Ovary (tissue), 10 donors: ENCODE measurements at places on chromosomes 13 and 19.

- no peak for DNase-seq
- no peaks in the 10 kb centered on the region for H3K4me1 ChIP-seq
- H3K36me3 ChIP-seq = no peaks in the 10 kb centered on the region
- no peak overlapping the region for H3K4me3 ChIP-seq
Observed at GRCh38 chr13:61774903-61775302, 359.3 kb upstream of the PCDH20 start.

DNA sequence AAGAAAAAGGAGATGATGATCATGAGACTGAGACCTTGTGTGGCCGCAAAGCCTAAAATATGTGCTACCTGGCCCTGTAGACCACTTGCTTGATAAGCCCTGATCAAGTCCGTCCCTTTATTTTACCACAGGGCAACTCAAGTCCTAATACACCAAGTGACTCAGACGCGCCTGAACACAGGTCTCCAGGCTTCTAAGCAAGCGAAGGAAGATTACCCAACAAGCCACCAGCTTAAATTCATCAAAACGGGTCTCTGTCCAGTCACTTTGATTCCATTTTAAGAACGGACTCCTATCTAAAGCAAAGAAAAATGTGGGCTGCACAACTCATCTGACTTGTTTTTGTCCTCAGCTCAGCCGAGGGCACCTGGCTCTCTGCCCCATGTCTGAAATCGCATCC is 26.8 kb downstream of the SLC7A1 start:
- H3K27me3 ChIP-seq = no peaks in the 10 kb centered on the region
- DNase-seq = no peak
- H3K27ac ChIP-seq = no peak overlapping the region
- H3K4me1 ChIP-seq = peaks cover 3% of the 10 kb centered on the region
- H3K4me3 ChIP-seq = no peak overlapping the region

DNA sequence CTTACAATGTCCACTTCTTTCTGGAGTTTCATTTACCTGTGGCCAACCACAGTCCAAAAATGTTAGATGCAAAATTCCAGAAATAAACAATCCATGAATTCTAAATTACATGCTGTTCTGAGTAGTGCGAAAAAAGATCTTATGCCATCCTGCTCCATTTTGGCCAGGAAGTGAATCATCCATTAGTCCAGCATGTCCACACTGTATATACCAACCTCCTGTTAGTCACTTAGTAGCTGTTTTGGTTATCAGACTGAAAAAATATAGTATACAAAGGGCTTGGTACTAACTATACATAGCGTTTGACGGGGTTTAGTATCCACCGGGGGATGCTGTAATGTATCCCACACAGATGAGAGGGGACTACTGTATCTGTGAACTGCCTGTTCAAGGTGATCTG is 618.0 kb upstream of the ARGLU1 start:
- no peaks in the 10 kb centered on the region for H3K27me3 ChIP-seq
- DNase-seq = no peak
- H3K27ac ChIP-seq = no peak overlapping the region
- H3K4me3 ChIP-seq = no peak overlapping the region
- H3K4me1 ChIP-seq = no peaks in the 10 kb centered on the region
- H3K36me3 ChIP-seq = no peaks in the 10 kb centered on the region

- DNase-seq = peak; percentile 52
- peaks cover 14% of the 10 kb centered on the region for H3K4me1 ChIP-seq
- peak within 1 kb of the TSS; percentile 96 for H3K27ac ChIP-seq
- no peaks in the 10 kb centered on the region for H3K27me3 ChIP-seq
Observed at GRCh38 chr13:44575741-44576350, at the start of gene TSC22D1. TSC22D1 (minus strand) TSS chr13:44576330; CDS start chr13:44576074, 256 bp downstream.

DNA sequence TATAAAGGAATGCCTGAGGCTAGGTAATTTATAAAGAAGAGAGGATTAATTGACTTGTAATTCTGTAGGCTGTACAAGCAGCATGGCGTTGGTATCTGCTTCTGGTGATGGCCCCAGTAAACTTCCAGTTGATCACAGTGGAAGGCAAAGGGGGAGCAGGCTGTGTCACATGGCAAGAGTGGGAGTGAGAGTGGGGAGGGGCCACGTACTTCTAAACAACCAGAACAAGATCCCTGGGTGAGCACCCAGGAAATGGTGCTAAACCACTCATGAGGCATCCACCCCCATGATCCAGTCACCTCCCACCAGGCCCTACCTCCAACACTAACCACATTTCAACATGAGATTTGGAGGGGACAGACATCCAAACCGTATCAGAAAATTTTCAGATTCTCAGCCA is 3.0 kb upstream of the RNF113B start:
- H3K27ac ChIP-seq = no peak overlapping the region
- no peaks in the 10 kb centered on the region for H3K36me3 ChIP-seq
- no peaks in the 10 kb centered on the region for H3K27me3 ChIP-seq
- DNase-seq = no peak
- no peaks in the 10 kb centered on the region for H3K4me1 ChIP-seq

DNA sequence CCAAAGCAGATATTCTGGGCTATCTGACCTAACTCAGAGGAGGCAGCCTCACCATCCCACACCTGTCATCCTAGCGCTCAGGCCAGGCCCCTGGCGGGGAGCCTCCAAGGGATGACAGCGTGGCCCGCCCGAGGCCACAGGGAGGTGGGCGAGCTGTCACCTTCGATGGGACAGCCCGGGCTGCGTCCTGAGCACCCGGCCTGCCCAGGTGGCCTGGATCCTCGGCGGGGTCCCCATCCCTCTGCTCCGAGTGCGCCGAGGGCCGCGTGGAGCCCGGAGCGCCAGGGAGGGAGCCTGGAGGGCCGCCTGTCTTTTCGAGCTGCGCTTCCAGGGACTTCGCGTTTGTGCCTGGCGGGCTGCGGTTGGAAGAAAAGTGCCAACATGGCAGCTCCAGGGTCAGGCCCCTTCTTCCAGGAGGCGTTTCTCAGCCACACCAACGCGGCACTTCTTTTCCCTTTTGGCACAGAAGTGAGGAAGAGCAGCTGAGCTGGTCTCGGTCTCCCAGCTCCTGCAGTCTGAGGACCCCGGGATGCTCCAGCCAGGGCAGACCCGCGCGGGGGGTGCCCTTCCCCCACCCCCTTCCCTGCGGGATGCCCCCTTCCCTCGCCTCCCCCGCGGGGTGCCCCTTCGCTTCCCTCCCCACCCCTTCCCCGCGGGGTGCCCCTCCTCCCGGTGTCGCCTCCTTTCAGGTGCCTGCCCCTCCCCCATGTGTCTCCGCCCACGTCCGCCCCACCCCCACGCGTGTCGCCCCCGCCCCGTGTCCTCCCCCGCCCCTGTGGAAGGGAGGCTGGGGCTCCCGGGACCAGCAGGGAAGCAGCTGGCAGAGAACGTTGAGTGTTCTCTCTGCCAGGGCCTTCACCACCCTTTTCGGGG is 42.3 kb downstream of the GJA3 start:
- H3K4me1 ChIP-seq = no peaks in the 10 kb centered on the region
- H3K36me3 ChIP-seq = no peaks in the 10 kb centered on the region
- no peaks in the 10 kb centered on the region for H3K27me3 ChIP-seq

DNA sequence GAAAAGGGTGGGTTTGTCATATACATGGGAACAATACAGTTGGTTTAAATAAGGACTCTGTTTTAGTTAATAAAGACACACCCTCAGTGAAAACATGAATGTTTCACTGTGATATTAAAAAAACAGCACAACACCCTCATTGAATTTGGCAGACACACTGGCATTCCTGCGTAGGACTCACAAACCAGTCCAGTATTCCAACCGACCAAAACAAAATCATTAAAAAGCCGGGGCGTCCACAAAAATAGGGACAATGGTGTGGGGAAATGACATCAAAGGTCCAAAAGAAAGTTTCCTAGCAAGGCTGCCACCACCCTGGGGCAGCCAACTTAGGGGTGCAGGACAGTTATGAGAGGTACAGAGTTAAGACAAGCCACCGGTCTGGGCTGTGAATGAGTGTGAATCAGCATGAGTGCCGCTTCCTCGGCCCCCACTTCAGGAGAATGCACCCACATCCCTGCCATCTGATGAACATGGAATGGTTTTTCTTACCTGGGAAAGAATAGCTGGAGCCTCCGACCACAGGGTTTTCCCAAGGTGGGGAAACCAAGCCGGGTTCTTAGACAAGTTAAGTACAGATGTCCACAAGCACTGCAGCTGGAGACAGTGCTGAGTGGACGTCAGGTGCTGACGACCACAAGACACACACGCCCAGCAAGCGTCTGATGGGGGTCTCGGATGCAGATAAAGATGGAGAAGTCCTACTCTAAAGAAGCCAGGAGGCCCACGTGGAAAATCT is 73.3 kb downstream of the KLF2 start:
- DNase-seq = no peak
- H3K27me3 ChIP-seq = no peaks in the 10 kb centered on the region
- peaks cover 13% of the 10 kb centered on the region for H3K4me1 ChIP-seq
- peak overlapping the region; percentile 14 for H3K27ac ChIP-seq
- H3K36me3 ChIP-seq = no peaks in the 10 kb centered on the region
- H3K4me3 ChIP-seq = no peak overlapping the region

GRCh38 chr13:96982672-96983071 is 11.6 kb downstream of the OXGR1 start:
- H3K4me3 ChIP-seq = no peak overlapping the region
- no peak for DNase-seq
- no peak overlapping the region for H3K27ac ChIP-seq
- no peaks in the 10 kb centered on the region for H3K27me3 ChIP-seq

- no peaks in the 10 kb centered on the region for H3K36me3 ChIP-seq
- H3K27me3 ChIP-seq = no peaks in the 10 kb centered on the region
- H3K4me1 ChIP-seq = peaks cover 10% of the 10 kb centered on the region
- no peak overlapping the region for H3K27ac ChIP-seq
- DNase-seq = no peak
- no peak overlapping the region for H3K4me3 ChIP-seq
Observed at GRCh38 chr13:39577838-39578491, 25.0 kb downstream of the LHFPL6 start.

GRCh38 chr13:36770741-36771140 is 48.3 kb upstream of the RFXAP start:
- DNase-seq = no peak
- H3K27ac ChIP-seq = no peak overlapping the region
- no peak overlapping the region for H3K4me3 ChIP-seq
- no peaks in the 10 kb centered on the region for H3K27me3 ChIP-seq
- no peaks in the 10 kb centered on the region for H3K4me1 ChIP-seq

GRCh38 chr19:23101241-23101640 is 15.6 kb upstream of the ZNF730 start:
- no peaks in the 10 kb centered on the region for H3K27me3 ChIP-seq
- no peak overlapping the region for H3K4me3 ChIP-seq
- no peak for DNase-seq
- no peaks in the 10 kb centered on the region for H3K36me3 ChIP-seq

GRCh38 chr19:10353793-10354391 is 14.5 kb upstream of the ICAM3 start:
- no peaks in the 10 kb centered on the region for H3K36me3 ChIP-seq
- H3K27ac ChIP-seq = peak overlapping the region; percentile 62
- no peaks in the 10 kb centered on the region for H3K27me3 ChIP-seq
- peaks cover 6% of the 10 kb centered on the region for H3K4me1 ChIP-seq
- no peak overlapping the region for H3K4me3 ChIP-seq

DNA sequence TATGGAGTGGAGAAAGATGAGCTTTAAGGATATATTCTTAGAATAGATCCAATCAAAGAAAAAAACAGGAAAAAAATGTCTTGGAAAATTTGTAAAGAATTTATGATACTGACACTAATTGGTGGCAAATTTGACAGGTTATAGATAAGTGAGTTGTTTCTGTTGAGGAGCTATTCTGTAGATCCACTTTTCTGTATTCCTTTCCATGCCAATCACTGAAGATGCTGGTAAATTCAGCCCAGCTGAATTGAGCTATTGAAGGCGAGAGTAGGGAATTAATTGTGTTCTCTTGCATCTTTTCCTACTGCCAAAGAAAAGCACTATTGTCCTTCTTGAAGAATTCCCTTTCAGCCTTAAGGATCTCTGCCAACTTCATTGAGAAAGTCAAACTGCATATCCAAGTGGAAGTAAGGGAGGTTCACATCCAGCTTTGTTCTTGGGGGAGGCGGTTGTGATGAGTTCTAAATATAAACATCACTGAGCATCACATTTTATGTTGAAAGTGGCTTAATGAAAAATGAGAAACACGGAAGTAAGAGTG is 113.1 kb downstream of the PCDH9 start:
- no peak for DNase-seq
- no peaks in the 10 kb centered on the region for H3K4me1 ChIP-seq
- no peak overlapping the region for H3K4me3 ChIP-seq
- H3K36me3 ChIP-seq = no peaks in the 10 kb centered on the region

GRCh38 chr19:39247701-39248664 is 673 bp downstream of the IFNL4 start:
- H3K4me3 ChIP-seq = no peak overlapping the region
- H3K27ac ChIP-seq = no peak overlapping the region
- no peaks in the 10 kb centered on the region for H3K27me3 ChIP-seq

DNA sequence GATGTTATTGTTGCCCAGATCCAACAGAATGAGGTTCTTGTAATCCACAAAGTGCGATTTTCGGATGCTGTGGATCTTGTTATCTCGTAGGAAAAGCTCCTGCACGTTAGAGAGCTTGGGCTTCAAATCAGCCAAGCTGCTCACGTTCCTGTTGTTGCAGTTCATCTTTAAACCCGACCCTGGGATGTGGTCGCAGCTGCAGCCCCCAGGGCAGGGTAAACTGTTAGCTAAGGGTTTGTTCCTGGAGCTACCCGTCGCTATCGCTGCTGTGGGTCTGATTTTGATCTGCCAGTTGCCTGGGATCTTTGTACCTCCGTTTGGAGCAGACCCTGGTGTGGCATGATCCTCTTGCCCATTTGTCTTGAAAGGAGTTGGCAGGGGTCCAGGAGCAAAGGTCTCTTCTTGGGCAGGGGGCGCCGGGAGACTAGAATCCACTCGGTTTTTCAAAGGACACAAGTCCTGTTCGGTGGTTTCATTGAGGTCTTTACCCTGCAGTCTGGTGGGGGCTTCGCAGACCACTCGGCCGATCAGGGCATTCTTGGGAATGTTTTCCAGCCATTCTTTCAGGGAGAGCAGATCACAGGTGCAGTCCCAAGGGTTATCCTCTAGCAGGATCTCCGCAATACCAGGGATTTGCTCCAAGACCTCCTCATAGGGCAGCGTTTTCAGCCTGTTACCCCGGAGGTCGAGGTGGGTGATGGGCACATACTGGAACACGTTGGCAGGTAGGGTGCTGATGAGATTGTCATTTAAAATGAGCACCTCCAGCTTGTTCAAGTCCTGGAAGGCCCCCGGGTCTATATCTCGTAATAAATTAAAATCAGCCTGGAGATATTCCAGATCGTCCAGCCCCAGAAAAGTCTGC is 1.8 kb downstream of the SLITRK1 start:
- no peaks in the 10 kb centered on the region for H3K4me1 ChIP-seq
- H3K36me3 ChIP-seq = no peaks in the 10 kb centered on the region
- H3K27ac ChIP-seq = no peak overlapping the region
- no peaks in the 10 kb centered on the region for H3K27me3 ChIP-seq

GRCh38 chr13:60169239-60170031 is 5.7 kb upstream of the DIAPH3 start:
- H3K27me3 ChIP-seq = no peaks in the 10 kb centered on the region
- no peak for DNase-seq
- H3K4me3 ChIP-seq = no peak overlapping the region
- no peaks in the 10 kb centered on the region for H3K36me3 ChIP-seq
- no peak overlapping the region for H3K27ac ChIP-seq
